Effector CD4-positive, alpha-beta T cell (primary cell): ENCODE measurements at places on chromosomes 3 and 15.

- DNase-seq: peak; percentile 62
Observed at GRCh38 chr3:27721717-27722564, at the start of gene EOMES. Gene EOMES (minus strand): TSS chr3:27722323. CDS start chr3:27722294, 29 bp downstream.

DNA sequence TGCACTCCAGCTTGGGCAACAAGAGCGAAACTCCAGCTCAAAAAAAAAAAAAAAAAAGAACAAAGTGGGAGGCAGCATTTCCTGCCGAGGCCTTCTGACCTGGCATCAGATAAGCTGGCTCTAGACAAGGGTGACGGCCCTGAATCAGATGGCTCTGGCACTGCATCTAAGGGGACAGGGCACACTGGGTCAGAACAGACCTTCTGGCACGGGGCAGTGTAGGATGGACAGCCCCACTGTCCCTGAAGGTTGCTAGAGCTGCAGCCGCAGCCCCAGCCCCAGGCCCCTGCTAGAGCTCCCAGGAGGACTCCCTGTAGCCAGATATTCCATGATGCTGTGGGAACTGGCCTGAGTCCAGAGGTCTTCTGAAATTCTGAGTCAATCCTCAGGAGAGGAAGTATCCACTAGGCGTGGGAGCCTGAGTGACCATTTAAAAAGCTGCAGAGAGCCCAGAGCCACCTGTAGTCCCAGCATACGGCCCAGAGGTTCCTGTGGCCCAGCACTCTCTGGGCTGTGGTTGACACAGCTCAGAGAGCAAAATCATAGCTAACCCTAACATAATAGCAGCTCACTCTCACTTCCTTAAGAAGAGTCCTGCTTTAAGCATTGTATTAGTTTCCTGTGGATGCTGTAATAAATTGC lies 69.2 kb upstream of the MFGE8 start:
- DNase-seq: no peak

DNA sequence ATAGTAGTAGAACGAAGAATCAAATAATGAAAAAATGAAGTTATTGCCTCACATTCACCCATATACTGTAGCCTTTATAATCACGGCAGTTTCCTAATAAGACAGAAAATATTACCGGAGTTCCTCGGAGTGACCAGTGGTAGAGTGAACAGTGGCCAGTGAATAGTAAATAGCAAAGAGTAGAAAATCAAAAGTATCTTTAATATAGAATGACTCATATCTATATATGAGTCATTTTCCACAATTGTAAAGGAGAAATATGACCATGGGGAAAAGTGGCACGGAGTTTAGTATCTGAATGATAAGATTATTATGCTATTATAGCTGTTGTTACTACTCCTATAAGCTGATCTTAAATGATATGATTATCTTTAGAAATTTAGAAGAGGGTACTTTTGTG lies 38.5 kb downstream of the ZBTB20 start:
- no peak for DNase-seq

GRCh38 chr3:69329892-69330291 lies 56.0 kb downstream of the FRMD4B start:
- no peak for DNase-seq

DNA sequence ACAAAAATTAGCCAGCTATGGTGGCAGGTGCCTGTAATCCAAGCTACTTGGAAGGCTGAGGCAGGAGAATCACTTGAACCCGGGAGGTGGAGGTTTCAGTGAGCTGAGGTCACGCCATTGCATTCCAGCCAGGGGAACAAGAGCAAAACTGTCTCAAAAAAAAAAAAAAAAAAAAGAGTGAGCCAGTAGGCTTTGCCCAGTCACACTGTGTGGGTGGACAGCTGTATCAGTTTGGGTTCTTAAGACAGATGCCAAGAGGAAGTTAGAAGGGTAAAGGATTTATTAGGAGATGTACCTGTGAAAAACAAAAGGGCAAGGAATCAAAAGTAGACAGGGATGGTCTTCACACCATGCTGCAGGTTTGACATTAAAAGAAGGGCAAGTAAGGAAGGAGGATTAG lies 86.1 kb upstream of the CGNL1 start:
- DNase-seq: no peak

DNA sequence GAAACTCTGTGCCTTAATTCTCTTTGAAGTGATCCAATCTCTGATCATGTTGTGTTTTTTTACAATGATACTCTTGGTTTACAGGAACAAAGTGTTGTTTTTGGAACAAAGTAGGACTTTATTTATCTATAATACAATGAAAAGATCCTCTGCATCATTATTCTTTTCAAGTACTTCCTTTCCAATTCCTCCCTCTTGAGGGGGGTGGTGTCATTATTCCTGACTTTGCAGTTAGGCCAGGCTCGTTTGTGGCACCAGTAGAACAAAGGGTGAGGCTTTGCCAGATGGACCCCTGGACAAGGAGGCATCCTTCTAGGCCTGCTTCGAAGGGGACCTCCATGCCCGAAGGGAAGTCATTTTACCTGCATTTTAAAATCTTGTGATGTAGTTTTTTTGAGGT lies 41.7 kb upstream of the ZBTB38 start:
- no peak for DNase-seq

DNA sequence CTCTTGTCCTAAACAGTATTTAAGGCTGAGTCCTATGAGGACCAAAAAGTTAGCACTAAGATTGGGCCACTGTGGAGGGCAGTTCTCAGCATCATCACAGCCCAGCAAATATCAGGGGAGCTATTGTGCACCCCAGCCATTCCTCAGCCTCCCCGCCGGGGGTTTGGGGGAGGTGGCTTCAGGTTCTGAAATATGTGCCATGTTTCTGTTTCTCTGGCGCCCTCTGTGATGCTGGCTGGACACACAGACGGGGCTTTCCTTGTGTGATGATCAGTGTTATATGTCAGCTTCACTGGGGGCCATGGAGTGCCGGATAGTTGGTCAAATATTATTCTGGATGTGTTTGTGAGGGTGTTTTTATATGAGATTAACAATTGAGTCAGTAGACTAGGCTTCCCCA lies 106.8 kb downstream of the GABRG3 start:
- DNase-seq: no peak

DNA sequence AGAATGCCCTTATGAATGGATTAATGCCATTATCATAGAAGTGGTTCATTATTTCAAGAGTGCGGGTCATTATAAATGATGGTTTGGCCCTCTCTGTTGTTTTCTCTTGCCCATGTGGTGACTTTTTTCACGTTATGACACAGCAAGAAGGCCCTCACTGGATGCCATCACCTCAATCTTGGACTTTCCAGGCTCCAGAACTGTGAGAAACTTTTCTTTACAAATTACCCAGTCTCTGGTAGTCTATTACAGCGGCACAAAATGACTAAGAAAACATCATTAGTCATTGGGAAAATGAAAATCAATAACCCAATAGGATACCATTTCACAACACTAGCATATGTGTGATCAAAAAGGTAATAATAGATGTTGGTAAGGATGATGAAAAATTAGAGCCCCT lies 119.0 kb upstream of the LPP start:
- no peak for DNase-seq

DNA sequence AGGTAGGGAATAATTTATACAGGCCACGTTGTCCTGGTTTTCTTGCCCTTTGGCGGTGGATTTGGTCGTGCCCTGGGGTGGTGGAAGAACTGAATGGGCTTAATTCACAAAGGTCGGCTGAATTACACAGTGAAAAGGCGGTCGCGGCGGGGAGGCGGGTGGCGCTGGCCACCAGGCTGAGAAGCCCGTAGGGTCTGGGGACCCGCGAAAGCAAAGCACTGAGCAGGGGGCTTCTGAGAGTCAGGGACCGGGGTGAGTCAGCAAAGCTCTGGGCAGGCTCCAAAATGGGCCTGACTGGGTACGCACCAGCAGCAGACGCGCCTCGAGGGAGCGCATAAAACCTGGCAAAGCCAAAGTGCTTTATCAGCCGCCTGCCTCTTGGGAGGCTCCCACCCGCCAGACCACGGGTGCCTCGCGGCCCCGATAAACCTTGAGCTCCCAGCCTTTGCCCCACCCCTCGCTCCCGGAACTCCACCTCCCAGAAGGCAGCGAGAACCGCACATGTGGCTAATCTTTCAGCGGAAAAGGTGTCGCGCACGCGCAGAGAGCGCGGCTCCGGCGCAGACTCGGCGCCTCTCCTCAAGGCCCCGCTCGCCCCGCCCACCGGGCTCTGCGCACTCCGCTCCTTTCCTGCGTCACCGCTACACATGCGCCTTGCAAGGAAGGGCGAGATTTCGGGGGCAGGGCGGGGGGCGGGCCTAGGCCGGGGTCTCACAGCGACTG lies 377 bp upstream of the ABCF3 start:
- DNase-seq: peak; percentile 99

- no peak for DNase-seq
Observed at GRCh38 chr3:122102191-122102935, 47.2 kb downstream of the CD86 start.

- DNase-seq: no peak
Observed at GRCh38 chr3:116423374-116423773, 21.9 kb downstream of the LSAMP start.

DNA sequence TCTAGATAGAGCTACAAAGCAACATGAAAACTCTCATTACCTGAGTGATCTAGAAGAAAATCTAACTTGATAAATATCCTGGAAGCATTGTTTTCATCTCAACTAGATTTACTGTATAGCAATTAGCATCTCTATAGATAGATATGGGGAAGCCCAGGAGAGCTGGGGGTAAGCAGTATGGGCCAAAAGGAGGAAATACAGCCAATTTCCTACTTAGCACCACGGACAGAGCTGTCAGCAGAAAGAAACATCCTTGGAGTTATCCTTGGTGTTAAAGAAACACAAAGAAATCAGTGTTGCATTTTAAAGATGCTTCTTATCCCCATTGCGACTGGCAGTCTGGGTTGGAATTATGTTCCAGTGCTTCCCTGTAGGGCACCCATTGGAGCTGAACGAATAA lies 126.2 kb downstream of the TIGIT start:
- DNase-seq: no peak

DNA sequence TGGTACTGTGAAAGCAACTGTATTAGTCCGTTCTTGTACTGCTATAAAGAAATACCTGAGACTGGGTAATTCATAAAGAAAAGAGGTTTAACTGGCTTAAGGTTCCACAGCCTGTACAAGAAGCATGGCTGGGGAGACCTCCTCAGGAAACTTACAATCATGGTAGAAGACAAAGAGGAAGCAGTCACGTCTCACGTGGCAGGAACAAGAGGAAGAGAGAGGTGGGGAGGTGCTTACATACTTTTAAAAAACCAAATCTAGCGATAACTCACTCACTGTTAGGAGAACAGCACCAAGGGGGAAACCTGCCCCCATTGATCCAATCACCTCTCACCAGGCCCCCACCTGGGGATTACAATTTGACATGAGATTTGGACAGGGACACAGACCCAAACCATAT lies 48.9 kb downstream of the IQGAP1 start:
- DNase-seq: no peak

- DNase-seq: no peak
Observed at GRCh38 chr3:193640165-193640715, 47.2 kb downstream of the OPA1 start.

GRCh38 chr3:11543141-11543947 lies 100.4 kb downstream of the VGLL4 start:
- no peak for DNase-seq

DNA sequence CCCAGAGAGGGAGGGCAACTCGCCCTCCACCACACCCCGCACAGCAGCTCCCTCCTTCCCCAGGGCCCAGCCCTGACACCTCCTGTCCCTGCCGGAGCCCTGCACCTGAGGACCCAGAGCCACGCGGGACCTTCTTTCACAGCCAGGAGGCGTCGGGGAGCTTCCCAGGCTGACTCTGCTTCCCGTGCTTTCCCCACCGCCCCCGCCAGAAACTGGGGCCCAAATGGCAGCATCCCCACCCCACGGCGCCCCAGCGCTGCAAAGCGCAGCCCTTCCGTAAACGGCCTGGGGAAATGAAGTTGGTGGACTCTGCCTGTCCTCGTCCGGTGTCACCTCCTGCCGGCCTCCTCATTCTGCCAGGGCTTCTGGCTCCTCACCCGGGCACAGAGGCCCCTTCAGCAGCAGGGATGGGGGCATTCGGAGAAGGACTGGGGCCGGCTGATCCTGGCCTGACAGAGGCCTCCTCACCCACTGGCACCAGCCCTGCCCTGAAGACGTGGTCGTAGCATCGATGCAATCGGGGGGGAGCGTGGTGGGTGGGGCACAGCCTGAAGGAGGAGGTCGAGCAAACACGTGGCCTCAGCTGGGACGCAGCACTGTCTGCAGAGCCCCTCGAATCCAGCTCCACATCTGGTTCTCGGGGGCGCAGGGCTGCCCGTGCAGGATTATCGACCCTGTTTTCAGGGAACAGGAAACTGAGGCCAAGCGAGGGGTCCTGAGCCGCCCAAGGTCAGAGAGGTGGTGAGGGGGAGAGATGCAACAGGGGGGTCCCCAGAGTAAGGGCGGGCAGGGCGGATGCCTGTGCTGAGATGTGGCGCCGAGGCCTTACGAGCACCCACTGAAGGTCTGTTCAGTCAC lies 235.4 kb downstream of the XXYLT1 start:
- no peak for DNase-seq

GRCh38 chr15:89364741-89365450 lies 30.3 kb upstream of the POLG start:
- DNase-seq: no peak

GRCh38 chr15:47570044-47570443 lies 147.3 kb upstream of the SEMA6D start:
- DNase-seq: no peak

DNA sequence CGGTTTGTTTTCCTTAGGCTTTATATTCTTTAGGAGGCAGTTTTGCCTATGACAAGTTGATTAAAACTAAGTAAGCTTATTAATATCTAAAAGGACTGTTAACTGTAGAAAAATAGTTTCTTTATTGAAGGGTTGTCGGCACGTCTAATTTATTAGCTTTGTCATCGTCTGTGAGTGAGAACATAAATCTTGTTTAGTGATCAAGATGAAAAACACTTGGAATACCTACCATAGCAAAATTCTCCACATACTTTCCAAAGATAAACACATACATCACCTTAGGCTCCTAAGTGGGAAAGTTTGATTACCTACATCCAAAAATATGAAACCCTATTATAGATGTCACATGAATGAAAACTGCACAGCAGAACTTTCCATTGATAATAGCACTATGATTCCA lies 139.1 kb upstream of the BNIP2 start:
- DNase-seq: no peak
